Endothelial cell of coronary artery (primary cell): ENCODE measurements at places on chromosomes 5 and 9. TPM values are rescaled to one million over a fixed set of nuclear protein-coding genes. Genes with fewer than 3 reads are reported as not detected.

Gene LHX3
- not detected in 2 replicates for total RNA-seq

Gene IL13
- total RNA-seq = not detected in 2 replicates

Gene TRUB2
- total RNA-seq = 24.1 and 31.8 TPM in 2 replicates

Gene BARHL1
- total RNA-seq = not detected in 2 replicates

Gene LECT2
- not detected in 2 replicates for total RNA-seq

Gene FAM114A2
- 21.5 and 34.5 TPM in 2 replicates for total RNA-seq

Gene KIF2A
- 62.5 and 66.1 TPM in 2 replicates for total RNA-seq

Gene SLCO4C1
- not detected in 2 replicates for total RNA-seq
